ENCODE measurements at places on chromosomes 4 and X. TPM values are rescaled to one million over a fixed set of nuclear protein-coding genes. Genes with fewer than 3 reads are reported as not detected.

The CUL4B gene
- total RNA-seq, result 36.7 TPM

The SSX3 gene
- total RNA-seq, result not detected

The C4orf50 gene
- total RNA-seq, result not detected

The ZNF141 gene
- total RNA-seq, result 8.4 TPM

The PNMA6F gene
- total RNA-seq, result not detected

The USP11 gene
- total RNA-seq, result 49.3 TPM

The ANOS1 gene
- not detected for total RNA-seq

The GPR82 gene
- total RNA-seq, result not detected

The ITIH6 gene
- total RNA-seq, result not detected

The RPS6KA6 gene
- 3.1 TPM for total RNA-seq

The GAGE12G gene
- not detected for total RNA-seq

The TSPAN7 gene
- total RNA-seq, result not detected

The AMBN gene
- not detected for total RNA-seq

The FAM133A gene
- total RNA-seq, result 0.15 TPM

The JADE3 gene
- 4.4 TPM for total RNA-seq

The REELD1 gene
- total RNA-seq, result not detected

The OPHN1 gene
- 8.3 TPM for total RNA-seq

The AWAT2 gene
- not detected for total RNA-seq

The F11 gene
- not detected for total RNA-seq

The NALF2 gene
- not detected for total RNA-seq

Data from smooth muscle cell of trachea (primary cell).